Skin of body (tissue), 3 donors: ENCODE measurements at places on chromosomes 2 and 18. TPM values are rescaled to one million over a fixed set of nuclear protein-coding genes. Genes with fewer than 3 reads are reported as not detected.

DES gene
- total RNA-seq: 318 TPM

MAP3K19 gene
- not detected for total RNA-seq

TNFRSF11A gene
- 3.0 TPM for total RNA-seq

SULT1C3 gene
- total RNA-seq: not detected

HIBCH gene
- total RNA-seq: 33.3 TPM

CDC42EP3 gene
- total RNA-seq: 12.2 TPM

RNF152 gene
- total RNA-seq: 60.2 TPM

CFAP210 gene
- total RNA-seq: 0.30 TPM

NT5C1B gene
- not detected for total RNA-seq

LCT gene
- total RNA-seq: under 0.01 TPM

STON1 gene
- total RNA-seq: 15.7 TPM

TNP1 gene
- total RNA-seq: not detected

ANKAR gene
- 15.9 TPM for total RNA-seq

BCL2 gene
- total RNA-seq: 32.2 TPM

SFTPB gene
- not detected for total RNA-seq

SNTG2 gene
- total RNA-seq: 5.2 TPM

PAX3 gene
- 11.9 TPM for total RNA-seq

RNF125 gene
- total RNA-seq: 8.6 TPM

TGFA gene
- 21.8 TPM for total RNA-seq

RANBP2 gene
- total RNA-seq: 78.4 TPM

NCKAP5 gene
- 33.3 TPM for total RNA-seq
